ENCODE measurements at places on chromosomes 12 and 14.
A peak's percentile ranks its signal among the peaks of the same experiment; 100 is the strongest.

DNA sequence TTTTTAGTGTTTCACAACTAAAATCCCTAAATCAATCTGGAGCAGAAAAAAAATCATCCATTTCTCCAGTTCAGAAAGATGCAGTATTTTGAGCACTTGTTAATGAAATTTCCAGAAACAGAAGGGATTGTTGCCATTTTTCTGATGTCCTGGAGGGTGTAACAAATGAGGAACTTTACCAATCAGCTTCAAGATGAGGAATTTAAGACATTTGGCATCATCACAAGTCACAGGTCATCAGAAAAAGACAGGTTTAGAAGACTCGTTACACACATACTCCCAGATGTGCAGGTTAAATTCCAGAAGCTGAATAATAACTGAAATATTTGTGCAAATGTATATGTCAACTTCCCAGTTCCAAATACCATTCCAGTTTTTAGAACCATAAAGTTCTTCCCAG lies 482 bp upstream of the PSMC1 start:
- no peak for DNase-seq

GRCh38 chr12:46825591-46826414 lies at the start of gene SLC38A4:
SLC38A4 (minus strand) TSS chr12:46825997; CDS start chr12:46793071, 32,926 bp downstream.
- DNase-seq: no peak

GRCh38 chr12:46818642-46819041 lies 7.2 kb downstream of the SLC38A4 start:
- DNase-seq: no peak

GRCh38 chr12:109029411-109029810 lies 8.5 kb upstream of the SVOP start:
- no peak for DNase-seq

DNA sequence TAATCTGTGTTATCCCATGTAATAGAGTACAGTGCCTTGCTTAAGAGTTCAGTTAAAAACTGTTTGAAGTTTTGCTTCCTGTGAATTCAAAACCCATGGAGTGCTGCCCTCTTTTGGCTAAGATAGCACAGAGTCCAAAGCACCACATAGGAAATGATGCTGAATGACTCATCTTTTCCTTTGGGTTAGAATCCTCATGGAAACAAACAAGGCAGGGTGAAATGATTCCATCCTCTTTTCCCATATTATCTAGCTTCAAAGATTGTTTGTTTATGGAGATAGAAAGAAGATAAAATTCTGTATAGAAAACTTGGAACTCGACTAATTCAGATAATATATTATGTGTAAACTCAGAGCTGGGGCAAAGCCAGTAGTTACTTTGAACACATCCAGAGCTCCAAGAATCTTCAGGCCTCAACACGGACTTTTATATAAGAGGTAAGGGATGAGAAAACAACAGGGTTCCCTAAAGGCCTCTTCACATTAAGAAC lies 87.4 kb downstream of the OTOGL start:
- DNase-seq: peak; percentile 98

- DNase-seq: no peak
Measured at GRCh38 chr12:88313554-88313953, 171.4 kb downstream of the TMTC3 start.

- DNase-seq: no peak
Measured at GRCh38 chr12:113777751-113778150, 188.4 kb downstream of the RBM19 start.

GRCh38 chr14:99058542-99058941 lies 213.5 kb downstream of the BCL11B start:
- DNase-seq: no peak

DNA sequence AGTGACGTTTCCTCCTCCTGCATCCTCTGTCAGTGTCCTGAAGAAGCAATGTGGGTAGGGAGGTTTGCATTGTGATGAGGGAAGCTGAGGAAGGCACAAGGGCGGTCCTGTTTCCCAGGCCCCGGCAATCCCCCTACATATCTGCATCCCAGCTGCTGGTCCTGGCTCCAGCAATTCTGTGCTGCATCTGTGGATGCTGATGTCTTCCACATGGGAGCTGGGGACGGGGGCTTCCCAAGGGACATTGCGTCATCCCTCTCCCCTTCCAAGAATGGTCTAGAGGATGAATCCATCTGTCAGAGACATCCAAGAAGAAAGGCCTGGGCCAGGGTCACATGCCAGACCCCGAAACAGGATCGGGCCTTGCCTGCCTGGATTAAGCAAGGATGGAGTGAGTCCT lies 52.1 kb downstream of the TSPAN11 start:
- DNase-seq: peak; percentile 93

- peak; percentile 21 for DNase-seq
Measured at GRCh38 chr12:54428050-54429013, 9.3 kb upstream of the ITGA5 start.

- peak; percentile 21 for DNase-seq
Measured at GRCh38 chr12:779745-780734, 27.7 kb downstream of the WNK1 start.

GRCh38 chr12:46383654-46384450 lies 11.3 kb upstream of the SLC38A2 start:
- peak; percentile 90 for DNase-seq

- no peak for DNase-seq
Measured at GRCh38 chr14:70807898-70808415, 1.4 kb downstream of the MAP3K9 start.

DNA sequence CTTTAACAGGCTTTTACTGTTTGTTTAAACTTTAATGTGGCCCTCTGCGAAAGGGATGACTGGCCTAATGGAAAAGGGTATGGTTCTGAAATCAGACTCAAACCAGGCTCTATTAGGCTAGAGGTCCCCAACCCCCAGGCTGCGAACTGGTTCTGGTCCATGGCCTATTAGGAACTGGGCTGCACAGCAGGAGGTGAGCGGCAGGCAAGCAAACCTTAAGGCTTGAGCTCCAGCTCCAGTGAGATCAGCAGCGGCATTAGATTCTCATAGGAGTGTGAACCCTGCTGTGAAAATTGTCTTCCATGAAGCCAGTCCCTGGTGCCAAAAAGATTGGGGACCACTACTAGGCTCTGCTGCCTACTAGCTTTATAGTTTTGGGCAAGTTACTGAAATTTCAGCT lies 11.1 kb downstream of the GALNT4 start:
- no peak for DNase-seq

DNA sequence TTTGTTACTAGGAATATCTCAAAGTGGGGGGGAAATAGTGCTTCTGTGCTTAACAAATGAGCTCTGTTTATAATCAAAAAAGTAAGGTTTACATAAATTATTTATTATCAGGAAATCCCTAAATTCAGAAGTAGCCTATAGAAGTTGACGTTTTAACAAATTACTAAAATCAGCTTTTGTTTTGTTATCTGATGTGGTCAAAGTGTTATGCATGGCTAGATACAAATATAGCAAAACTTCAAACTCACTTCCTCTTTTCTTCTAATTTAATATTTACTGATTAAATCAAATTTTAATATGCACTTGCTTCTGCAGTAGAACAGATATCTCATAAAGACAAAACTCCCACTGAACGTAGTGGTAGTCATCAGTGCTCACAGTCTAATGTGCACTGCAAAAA lies 47.5 kb downstream of the GARIN6 start:
- no peak for DNase-seq

- DNase-seq: peak; percentile 16
Measured at GRCh38 chr12:47818467-47819137, 1.1 kb downstream of the HDAC7 start.

DNA sequence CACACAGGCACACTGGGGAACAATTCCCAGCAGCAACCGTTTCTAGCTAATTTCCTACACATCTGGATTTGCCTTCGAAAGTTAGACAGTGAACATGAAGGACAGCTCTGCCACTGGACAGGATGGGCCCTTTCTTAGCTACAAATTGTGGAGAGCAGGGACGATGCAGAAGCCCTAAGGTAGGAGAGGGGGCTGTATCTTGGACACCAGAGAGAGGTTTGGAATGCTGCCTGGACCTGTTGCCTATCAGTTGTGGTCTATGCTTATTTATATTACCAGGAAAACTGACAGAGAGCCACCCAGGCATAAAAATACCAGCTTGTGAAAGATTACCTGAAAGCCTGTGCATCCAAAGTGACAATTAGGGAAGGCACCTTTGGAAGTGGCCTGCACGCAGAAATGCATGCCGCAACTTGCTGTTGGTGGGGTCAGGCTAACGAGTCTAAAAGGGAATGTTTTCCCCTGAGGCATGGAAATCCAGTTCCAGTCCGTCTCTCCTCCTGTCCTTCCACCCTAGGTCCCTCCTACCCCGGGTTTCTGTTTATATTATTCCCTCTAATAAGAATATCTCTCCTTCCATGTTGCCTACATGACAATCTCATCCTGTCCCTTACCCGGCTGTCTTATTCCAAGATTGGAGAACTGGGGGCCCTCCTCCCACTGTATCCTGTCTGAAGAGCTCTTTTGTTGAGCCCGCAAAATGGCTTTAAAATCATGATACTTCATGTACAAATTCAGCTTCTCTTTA lies 60.2 kb downstream of the MDM2 start:
- no peak for DNase-seq

DNA sequence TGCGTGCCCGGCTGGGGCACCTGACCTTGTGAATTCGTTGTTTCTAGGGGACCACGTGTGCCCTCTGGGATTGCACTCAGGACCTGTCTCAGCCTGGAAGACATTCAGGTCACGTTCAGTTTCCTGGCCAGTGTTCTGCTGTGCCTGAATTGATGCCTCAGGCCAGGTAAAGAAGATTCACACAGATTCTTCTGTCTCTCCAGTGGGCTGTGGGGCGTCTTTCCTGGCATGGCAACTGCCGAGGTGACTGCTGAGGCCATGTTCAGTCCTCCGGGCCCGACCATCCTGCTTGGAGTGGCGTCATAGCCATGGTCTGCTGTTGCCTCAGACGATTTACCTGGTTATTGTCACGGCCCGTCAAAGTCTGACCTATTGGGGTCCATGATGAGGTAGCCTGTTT lies 13.5 kb downstream of the ZNF605 start:
- DNase-seq: no peak

GRCh38 chr12:17588968-17589367 lies 501.0 kb downstream of the RERGL start:
- DNase-seq: no peak

DNA sequence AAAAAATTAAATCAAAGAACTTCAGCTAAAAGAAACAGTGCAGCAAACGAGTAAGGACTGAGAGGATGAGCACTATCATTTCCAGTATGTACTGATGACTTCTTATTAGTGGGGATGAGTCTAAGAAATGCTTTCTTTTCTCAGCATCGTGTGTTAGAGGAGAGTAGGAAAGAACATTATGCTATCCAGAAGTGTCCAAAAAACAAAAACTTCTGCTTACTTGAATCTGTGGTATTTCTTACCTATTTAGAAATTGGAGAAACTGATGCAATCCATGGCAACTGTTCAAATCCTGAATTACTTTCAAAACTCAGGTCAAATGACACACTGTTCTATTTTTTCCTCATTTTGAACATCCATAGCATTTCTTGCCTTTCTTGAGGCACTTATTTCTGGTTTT lies 23.7 kb downstream of the ABCD2 start:
- no peak for DNase-seq

DNA sequence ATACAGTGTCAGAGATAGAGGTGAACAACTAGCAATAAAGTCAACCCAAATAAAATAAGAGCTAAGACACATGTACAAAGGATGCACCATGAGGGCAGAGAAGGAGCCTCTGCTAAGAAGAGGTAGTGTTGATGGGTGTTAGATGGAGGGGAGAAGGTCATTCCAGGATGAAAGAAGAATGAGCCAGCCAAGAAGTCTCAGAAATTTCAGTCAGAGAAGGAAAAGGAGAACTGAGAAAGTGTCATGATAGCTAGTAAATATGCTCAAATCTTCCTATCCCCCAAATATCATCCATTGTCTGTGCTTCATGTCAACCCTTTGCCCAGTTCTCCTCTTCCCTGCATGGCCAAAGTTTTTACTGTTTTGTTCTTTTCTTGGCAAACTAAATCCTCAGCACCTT lies 225.2 kb upstream of the BTG1 start:
- no peak for DNase-seq
